ENCODE measurements at places on chromosomes 12 and 14. TPM values are rescaled to one million over a fixed set of nuclear protein-coding genes. Genes with fewer than 3 reads are reported as not detected.

NFE2 gene
- total RNA-seq: 0.71 TPM

LRRC43 gene
- total RNA-seq: 0.74 TPM

ENTPD5 gene
- total RNA-seq: 6.3 TPM

GARIN6 gene
- total RNA-seq: not detected

AKAP5 gene
- total RNA-seq: 0.19 TPM

DCN gene
- total RNA-seq: 716 TPM

SOAT2 gene
- total RNA-seq: not detected

GALNT16 gene
- 70.5 TPM for total RNA-seq

BCL11B gene
- 0.11 TPM for total RNA-seq

ATP6V1D gene
- 185 TPM for total RNA-seq

FBLN5 gene
- total RNA-seq: 62.5 TPM

ADAMTS20 gene
- not detected for total RNA-seq

GRCh38 chr14:32121536-32121935 is 44.4 kb downstream of the ARHGAP5 start:
- DNase-seq: no peak

GRCh38 chr12:81086342-81086741 is 8.5 kb downstream of the ACSS3 start:
- no peak for DNase-seq

DNA sequence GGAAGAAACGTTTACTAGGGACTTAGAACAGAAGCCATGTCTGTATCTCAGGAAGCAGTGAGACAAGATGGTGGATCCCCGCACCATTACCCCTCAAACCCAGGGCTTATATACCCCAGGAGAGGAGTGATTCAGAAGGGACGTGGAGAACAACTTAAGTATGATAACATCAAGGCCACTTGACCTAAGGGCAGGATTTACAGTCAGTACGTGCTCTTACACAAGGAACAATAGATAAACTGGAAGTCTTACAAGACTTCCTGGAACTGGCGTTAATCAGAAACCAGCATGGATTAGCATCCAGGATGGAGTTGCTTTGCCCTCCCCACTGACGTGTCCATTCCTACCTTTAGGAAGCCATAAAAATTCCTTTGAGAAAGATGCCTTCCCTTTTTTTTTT is 8.6 kb upstream of the ETFBKMT start:
- no peak for DNase-seq

DNA sequence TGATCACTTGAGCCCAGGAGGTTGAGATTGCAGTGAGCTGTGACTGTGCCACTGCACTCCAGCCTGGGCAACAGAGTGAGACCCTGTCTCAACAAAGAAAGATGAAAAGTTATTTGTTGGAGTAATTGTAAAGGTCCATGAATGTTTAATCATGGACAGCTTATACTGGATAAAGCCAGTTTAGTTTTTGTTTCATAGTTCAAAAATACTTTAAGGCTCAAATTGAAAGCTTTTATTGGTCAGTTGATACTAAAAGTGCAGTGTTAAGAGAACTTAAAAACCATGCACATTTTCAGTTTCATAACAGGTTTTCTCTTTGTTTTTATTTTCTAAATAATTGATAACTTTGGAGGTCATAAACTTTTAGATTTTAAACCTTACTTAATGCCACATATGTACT is 108.4 kb downstream of the MON2 start:
- DNase-seq: no peak

GRCh38 chr14:56579345-56580220 is at the start of gene TMEM260:
Gene TMEM260 (plus strand): TSS chr14:56579798. CDS start chr14:56579915, 117 bp downstream.
- DNase-seq: peak; percentile 85

DNA sequence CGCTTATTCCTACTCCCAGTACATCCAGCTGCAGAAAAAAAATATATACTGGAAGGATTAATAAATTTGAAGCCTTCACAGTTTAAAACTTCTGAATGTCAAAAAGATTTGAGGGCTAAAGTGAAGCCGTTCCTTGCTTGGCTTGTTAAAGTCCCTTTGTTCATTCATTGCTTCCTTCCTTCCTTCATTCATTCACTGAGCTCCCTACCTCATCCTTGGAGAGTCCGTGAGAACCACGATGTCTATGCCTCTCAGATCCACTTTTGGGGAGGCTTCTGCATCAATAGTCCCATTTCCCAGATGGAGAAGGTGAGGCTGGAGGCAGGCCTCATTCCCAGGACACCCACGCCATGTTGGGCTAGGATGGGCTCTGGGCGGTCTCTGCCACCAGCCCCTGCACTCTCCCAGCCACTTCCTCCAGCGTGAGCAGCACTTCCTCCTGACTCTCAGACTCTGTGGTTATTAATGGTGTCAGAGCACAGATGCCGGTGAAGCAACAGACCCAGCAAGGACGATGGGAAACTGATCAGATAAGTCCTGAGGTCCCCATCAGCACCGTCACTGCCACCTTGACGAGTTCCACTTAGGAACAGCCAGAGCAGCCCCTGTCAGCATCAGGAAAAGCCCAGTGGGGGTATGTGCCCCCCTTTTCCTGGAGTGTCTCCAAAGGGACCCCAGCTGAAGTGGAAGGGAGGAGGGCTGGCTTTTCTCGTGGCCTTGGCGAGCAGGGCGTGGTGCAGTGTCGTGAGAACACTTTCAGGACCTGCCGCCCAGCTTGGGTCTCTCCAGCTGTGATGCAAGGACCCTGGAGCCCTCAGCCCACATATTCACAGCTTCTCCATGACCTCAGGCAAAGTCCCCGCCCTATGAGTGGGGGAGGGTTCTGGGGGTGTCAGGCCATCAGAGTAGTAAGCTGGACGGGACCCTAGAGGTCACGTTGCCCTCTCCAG is 21.2 kb downstream of the ASB2 start:
- no peak for DNase-seq

- DNase-seq: no peak
These were observed 18.0 kb upstream of the APPL2 start for GRCh38 chr12:105253866-105254513.

GRCh38 chr12:108850854-108851573 is 6.4 kb downstream of the SSH1 start:
- peak; percentile 74 for DNase-seq

DNA sequence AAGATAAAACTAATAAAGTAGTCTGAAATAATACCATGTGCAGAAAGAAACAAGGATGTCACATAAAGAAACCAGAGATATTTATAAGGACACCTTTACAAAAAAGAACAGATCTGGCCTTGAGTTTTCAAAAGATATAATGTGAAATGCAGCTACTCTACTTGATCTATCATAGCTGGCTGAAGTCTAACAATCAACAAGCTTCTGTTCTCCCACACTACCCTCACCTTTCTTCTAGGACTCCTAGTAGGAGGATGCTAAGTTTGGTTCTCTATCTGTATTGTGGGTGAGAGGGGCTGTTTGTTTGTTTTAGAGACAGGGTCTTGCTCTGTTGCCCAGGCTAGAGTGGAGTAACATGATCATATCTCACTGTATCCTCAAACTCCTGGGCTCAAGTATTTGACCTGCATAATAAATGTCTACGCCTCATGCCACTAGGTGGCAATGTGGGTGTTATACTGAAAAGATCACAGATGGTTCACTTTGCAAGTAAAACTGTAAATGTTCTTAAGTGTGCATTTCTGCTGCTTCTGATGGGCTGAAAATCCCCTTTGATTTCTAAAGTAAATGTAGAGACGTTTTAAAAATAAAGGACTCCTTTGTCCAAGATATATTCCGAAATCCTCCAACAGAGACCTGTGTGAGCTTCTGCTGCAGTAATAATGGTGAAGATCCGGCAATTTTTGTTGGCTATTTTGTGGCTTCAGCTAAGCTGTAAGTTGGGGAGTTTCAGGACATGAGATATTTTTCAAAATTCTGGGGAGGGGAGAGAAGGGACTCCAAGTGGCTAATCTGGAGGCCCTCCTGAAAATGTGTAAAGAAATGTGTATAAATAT is 269.3 kb downstream of the DAD1 start:
- no peak for DNase-seq

DNA sequence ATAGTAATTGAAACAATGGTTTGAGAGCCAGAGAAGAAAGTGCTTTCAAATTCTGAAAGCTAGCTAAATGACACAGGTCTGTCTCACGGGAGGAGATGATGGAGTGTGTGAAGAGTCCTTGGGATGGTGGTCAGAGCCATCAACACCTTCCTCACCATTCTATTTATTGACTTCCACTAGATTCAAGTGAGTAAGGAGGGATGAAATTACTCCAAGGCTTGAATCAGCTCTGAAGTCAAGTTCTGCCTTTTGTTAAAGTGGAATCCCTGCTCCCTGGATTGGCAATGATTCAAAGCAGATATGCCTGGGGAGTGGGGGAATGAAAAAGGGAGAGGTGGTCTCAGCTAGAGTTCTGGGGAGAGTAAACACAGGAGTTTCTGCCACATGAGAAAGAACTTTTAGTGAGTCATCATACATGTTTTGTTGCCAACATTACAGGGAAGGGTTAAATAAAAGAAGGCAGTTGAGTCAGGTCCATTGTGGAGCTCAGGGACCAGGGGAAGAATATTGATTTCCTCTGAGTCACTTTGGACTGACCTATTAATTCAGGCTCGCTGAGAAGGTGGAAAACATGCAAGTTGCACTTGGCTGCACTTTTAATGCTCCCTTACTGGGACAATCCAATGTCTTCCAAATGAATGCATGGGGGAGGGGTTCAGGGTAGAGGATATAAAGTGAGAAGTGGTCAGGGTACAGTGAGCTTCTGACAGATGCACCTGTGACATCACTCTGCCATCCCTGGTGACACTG is 142.7 kb downstream of the TBX5 start:
- DNase-seq: no peak

DNA sequence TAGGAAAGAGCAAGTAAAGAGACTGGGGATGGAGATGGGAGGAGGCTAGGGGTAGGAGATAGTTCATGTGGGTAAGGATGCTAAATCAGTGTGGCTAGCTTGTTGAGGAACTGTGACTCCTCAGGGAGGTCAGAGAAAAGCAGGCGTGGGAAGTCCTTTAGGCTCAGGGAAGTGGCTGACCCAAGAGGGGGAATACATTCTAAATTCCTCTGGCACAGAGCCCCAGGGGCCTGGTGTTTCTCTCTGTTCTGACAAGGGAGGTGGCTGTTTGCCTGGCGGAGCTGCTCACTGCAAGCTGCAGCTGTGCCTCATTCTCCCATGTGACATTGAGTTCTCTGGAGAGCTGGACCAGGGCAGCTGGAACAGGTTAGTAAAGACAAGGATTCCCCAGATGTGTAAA is 152.2 kb upstream of the SLC38A2 start:
- peak; percentile 92 for DNase-seq

DNA sequence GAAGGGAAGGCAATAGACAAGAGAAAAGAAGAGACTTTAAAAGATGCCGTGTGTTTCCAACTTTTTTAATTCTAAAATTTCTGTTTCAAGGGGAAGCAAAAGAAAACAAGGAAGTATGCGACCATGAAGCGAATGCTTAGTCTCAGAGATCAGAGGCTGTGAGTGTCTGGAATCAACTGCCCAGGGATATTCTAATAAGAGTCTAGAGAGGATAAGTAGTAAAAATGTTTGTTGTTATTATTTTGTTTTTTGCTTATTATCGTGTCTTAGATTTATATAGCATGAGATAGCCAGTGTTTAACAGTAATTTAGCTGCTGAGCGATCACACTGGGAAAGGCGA is 421 bp downstream of the FCF1 start:
- DNase-seq: no peak

- no peak for DNase-seq
These were observed 196.9 kb downstream of the KITLG start for GRCh38 chr12:88383405-88383804.

- no peak for DNase-seq
These were observed 3.1 kb upstream of the WDR89 start for GRCh38 chr14:63644741-63645140.

DNA sequence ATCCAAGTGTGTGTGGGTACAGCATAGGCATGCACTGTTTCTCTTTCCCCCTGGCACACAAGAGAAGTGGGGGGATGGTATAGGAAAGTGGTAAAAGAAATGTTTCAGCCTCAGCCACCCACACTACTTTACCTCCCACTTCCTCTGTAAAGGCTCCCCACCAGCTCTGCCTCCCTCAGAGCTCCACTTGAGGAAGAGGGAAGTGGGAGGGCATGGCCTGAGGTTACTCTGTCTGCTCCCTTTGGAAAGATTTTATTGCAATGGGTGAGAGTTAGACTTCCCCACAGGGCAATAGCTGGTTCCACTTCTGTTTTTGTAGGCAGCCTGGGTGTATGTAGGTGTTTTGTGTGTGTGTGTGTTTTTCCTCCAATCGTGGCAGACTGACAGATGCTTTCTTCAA is 145.3 kb downstream of the SSPN start:
- no peak for DNase-seq
